Right kidney (tissue), 9 donors: ENCODE measurements at places on chromosomes 2 and 18.

- DNase-seq: no peak
Observed at GRCh38 chr18:62721839-62722795, 6.8 kb downstream of the PHLPP1 start.

DNA sequence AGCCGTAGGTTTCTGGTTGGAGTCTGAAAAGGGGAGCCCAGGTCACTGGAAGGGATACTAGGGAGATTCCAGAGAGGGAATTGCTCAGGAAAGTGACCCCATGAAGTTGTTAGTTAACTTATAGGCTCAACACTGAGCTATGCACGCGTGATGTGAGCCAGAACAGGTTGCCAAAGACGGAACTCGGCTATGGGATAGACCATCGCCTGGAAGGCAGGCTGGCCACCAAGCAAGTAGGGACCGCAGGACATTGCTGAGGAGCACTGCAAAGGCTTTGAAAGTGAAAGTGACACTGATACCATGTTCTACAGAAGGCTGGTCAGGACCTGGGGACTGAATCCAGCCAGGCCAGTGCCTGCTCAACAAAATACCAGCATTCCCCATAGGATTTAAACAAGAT is 7.3 kb downstream of the FARP2 start:
- no peak for DNase-seq

- DNase-seq: no peak
Observed at GRCh38 chr2:5730386-5730785, 38.2 kb downstream of the SOX11 start.

- DNase-seq: no peak
Observed at GRCh38 chr2:119005555-119005954, 63.6 kb downstream of the MARCO start.

GRCh38 chr2:171712051-171712450 is 24.8 kb downstream of the DYNC1I2 start:
- no peak for DNase-seq

DNA sequence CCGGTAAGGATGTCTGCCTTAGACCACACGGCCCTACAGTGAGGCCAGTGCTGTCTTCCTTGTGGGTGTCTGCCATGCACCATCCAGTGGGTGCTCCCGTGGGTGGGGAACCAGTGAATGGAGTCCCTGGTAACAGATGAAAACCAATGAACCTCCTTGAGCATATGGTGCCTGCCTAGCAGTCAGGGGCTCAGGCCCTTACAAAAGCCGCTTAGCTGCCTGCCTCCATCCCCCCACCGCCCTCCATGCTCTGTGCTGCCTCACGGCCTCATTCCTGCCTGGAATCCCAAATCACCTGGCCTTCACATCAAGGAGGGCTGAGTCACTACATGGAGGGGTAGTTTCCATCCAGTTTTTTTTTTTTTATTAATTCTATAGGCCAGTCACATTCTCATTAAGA is 30.8 kb upstream of the TRIB2 start:
- DNase-seq: no peak

DNA sequence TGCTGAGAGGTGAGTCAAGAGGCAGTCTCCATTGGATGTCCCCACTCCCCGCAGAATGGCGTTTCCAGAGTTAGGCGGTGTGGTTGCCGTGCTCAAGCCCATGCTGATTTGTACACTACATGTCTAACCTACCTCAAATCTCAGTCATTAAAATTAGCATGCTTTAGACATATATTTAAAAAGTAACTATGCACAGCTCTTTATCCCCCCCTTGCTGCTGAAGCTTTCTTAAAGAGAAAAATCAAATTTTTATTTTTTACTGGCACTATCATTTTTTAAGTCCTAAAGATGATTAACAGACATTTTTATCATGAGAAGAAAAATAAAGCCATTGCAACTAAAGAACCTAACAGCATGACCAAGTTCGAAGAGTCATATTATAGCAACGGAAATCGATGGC is 42.9 kb downstream of the BOLA3 start:
- DNase-seq: no peak

GRCh38 chr18:38198956-38199355 is 633.4 kb upstream of the CELF4 start:
- DNase-seq: no peak

GRCh38 chr2:17388798-17389197 is 129.4 kb downstream of the RAD51AP2 start:
- no peak for DNase-seq

DNA sequence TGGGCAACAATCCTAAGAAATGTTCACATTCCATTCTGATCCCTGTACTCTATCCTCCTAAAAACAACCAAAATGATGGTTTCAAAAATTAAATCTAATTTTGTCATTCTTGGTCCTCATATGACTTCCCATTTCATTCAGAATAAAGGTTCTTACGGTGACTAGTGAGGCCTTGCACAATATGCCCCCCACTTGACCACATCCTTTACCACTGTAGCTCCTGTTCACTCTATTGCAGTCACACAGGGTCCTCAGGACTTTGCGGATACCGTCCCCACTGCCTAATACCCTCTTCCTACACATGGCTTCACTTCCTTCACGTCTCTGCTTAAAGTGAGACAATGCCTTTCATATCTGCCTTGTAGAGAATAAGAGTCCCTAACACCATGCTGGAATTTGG is 1058.7 kb upstream of the KLHL29 start:
- no peak for DNase-seq

- DNase-seq: no peak
Observed at GRCh38 chr2:185221-185620, 78.6 kb downstream of the SH3YL1 start.

DNA sequence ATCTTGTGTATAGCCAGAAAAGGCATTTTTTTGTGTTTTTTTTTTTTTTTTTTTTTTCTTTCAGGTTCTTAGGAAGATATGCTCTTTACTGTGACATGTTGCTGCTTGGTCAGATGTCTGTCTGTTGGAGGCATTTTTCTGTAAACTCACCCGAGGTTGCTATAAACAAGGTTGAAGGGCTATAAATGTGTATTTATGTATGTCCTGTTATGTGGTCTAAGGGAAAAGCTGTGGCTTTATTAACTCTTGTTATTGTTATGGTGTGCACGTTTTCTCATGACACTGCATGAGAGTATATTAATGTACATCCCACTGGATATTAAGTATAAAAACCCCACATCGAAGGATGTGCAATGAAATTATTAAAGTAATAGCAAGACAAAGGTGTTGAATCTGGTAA is 102.0 kb downstream of the ZNF532 start:
- no peak for DNase-seq

- no peak for DNase-seq
Observed at GRCh38 chr2:42618116-42618515, 49.7 kb downstream of the MTA3 start.

DNA sequence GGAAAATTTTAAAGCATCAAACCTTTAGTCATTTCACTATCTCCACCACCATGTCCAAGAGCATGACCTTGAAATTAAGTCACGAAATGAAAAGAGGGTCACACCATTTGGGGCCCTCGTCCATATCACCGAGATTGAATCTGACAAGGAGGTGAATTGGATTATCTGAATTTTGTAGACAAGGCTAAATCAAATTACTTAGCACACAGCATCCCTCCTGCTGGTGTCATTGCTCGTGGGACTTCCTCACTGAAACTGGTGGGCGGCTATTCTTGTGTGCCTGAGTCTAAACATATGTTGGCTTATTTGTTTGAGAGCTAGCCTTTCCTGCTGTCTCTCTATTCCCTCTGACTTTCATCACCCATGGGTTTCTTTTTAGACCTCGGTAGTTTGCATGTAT is 64.6 kb upstream of the CNGA3 start:
- DNase-seq: no peak

DNA sequence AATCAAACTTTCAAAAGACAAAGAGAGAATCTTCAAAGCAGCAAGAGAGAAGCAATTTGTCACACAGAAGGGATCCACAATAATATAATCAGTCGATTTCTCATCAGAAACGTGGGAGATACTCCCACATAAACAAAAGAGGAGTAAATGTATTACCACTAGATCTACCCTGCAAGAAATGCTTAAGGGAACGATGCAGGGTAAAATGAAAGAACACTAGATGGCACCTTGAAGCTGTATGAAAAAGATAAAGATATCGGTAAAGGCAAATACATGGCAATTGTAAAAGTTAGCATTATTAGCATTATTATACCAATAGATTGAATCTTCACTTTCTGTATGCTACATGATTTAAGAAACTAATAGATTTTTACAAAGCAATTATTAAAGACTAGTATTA is 677.0 kb downstream of the SUCLG1 start:
- DNase-seq: no peak

DNA sequence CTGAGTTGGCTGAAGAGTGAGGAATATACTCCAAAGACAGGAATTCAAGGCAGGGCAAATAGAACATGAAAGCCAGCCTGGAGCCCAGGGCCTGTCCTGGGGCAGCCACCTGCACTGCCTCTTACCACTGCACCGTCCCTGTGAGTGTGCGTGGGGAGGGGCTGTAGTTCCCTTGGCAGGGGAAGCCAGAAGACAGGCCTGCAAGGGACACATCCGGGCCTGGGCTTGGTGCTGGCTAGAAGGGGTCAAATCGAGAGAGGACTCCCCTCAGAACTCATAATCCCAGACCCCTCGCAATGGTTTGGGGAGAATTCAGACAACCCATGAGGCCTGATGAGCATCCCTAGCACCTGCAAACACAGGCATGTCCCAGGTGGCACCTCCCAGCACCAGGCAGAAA is 87.0 kb downstream of the HDAC4 start:
- DNase-seq: no peak

DNA sequence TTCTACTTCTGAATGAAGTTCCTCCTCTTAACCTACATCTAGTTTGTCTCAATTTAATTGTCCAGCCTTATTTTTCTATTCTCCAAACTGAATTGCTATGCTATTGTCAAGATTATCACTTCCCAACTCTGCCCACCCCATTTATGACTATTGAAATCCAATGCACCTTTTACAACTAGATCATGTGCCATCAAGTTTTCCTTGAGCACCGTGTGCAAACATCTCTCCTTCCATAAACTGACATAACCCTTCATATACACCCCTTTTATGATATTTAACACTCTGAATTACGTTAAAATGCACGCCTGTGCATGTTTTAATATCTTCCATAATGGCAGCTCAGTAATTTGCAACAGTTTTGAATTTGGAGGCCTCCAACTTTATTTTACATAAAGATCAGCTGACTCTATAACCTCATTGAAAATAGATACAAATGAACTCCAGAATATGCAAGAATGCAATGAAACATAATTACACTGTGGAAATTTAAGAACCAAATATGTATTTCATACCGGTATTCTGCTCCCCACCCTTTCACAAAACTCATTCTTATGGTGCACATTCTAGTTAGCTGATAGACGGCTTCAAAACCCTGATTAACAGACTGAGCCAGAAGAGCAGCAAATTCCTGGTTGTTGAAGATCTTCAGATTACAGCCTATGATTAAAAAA is 85.5 kb downstream of the SMAD2 start:
- DNase-seq: no peak

DNA sequence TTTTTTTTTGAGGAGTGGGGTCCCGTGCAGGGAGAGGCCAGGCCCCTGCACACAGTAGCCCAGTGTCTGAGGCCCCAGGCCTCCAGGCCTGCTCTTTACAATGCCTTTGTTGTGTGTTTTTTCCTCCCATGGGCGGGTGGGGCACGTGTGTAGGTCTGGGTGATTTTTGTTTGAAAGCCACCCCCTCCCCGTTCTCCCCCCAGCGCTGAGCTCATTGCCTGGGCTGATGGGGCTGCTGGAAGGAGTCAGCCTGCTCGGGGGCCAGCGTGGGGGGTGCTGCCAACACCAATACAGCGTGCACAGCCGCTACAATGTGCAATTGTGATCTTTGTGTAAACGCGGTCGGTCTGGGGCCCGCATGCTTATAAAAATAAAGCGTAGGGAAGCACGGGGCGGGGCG is 142.7 kb downstream of the DYSF start:
- no peak for DNase-seq

DNA sequence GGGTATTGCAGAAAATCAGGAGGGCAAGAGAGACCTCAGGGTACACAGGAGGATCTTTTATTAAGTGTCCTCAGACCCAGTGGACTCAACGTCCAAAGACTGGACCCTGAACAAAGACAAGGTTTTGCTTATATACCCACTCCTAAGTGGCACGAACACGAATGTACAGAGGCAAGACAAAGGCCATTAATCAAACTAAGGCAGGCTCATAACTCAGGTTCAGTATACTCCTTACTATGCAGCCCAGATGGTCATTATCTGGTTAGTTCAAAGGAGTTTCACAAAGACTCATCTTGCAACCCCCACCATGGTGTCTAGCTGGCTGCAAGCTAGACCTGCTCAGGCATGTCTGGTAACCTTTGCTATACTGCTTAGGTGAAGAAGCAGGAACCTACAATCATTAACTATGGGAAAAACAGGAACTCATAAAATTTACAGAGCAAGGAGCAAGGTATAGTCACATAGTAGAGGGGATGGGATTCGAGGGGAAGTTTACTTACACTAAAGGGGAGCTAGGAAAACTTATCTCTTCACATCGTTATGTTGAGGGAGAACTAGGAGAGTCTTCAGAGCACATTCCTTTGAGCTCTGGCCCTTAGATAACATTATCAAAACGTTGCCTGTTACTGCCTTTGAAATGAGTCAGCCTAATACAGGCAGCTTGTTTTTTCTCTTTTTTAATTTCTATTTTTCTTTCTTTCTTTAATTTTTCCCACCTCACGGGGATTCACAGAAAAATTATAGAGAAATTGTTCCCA is 33.9 kb downstream of the SLC4A3 start:
- DNase-seq: no peak

- DNase-seq: no peak
Observed at GRCh38 chr2:15890936-15891905, 49.1 kb upstream of the MYCN start.

- DNase-seq: no peak
Observed at GRCh38 chr2:167438206-167438605, 549.9 kb downstream of the XIRP2 start.

DNA sequence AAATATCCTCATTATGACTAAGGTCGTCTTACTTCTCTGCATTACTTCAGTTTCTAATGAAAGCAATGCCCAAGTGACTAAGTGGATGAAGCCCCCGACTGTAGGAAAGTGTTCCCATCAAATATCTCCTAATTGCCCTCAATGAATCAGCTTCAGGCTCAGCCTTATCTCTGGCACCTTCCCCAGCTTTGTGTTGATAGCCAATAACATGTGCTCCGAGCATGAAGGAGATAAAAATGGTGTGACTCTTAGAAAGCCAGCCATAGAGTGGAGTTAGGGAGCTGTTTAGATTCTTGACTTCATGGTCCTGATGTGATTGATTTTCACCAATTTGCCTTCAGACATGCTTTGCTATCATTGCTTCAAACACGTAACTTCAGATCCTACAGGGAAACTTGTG is 339.2 kb upstream of the NRP2 start:
- DNase-seq: no peak
